ENCODE measurements at places on chromosomes 5 and 9. TPM values are rescaled to one million over a fixed set of nuclear protein-coding genes. Genes with fewer than 3 reads are reported as not detected.

Gene C9orf50
- 0.44 TPM for total RNA-seq

Gene ZNF879
- 10.2 TPM for total RNA-seq

Gene LCN9
- total RNA-seq, result not detected

Gene RANBP3L
- 45.7 TPM for total RNA-seq

Gene GABRA1
- total RNA-seq, result 25.3 TPM

Gene TMOD1
- 34.0 TPM for total RNA-seq

Gene BASP1
- total RNA-seq, result 163 TPM
